ENCODE measurements at places on chromosomes 3 and 15. TPM values are rescaled to one million over a fixed set of nuclear protein-coding genes. Genes with fewer than 3 reads are reported as not detected.

DNA sequence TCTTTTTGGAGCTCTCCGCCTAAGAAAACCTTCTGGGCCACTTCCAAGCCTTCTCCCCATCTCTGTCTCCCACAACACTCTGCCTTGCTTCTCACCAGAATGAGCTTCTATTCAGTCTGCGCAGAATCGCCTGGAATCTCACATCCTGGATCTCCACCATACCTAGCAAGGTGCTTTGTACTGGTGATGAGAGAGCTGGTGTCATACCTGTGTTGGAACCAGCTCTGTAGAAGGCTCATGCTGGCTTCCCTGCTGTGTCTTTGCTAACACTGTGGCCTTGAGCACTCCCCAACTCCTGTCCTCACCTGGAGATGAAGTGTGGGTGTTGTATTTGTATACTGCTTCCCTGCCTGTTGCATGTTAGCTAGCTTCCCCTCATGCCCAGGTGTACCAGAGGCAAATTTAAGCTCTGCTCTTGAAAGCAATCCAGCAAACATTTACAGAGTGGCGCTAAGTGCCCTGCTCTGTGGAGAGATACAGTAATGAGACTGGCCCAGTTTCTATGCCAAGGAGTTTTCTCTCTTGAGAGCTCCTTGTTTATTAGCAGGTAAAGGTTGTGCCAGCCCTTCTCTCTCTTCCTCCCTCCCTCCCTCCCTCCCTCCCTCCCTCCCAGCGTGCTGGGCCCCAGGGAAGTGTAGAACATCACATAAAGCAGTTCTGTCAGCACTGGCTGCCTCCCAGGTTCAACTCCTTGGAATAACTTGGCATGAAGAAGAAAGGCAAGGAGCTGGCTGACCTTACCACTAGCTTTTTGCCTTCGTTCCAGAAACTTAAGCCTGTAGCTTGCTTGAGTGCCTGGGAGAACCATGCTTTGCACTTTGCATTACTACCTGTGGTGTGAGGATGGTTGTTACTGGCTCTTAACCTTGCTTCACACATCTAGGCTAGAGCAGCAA lies 54.9 kb downstream of the TRIM71 start:
- H3K36me3 ChIP-seq, result no peaks in the 10 kb centered on the region
- peaks cover 20% of the 10 kb centered on the region for H3K4me1 ChIP-seq
- H3K27me3 ChIP-seq, result no peaks in the 10 kb centered on the region
- DNase-seq, result no peak
- peak overlapping the region; percentile 46 for H3K27ac ChIP-seq

DNA sequence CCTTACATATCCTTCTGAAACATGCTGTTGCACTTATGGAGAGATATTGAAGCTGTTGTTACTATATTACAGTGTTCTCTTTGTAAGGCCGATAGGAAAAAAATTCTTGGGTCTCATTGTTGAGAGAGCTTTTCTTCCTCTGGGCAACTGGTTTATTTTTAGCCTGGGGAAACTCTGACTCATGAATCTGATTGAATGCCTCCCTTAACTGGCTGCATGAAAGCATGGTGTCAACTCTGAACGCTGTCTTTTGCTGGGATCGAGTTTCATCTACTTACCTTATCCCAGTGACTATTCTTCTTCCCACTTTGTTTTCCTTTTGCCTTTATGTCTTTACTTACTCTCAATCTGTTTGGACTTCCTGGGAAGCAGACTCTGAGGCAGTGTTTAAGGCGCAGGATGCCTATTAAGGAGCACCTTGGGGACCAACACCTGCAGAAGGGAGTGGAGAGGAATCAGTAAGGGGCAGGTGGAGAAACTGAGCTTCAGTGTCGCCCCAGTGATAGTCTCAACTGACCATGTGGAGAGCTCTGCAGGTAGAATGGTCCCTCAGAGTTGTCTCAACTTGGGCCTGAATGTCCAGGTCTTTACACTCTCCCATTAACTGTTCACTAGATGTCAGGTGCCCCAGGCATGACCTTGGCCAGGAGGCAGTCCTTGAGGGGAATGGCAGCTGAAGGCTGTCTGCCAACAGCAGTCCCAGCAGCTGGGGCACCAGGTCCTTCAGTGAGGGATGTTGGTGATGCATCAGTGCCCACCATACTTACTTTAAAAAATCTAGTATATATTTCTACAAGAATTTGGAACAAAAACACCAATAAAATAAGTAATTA lies 88.9 kb upstream of the CCNL1 start:
- H3K36me3 ChIP-seq, result no peaks in the 10 kb centered on the region
- peak overlapping the region; percentile 64 for H3K27ac ChIP-seq
- no peak for DNase-seq

- no peaks in the 10 kb centered on the region for H3K27me3 ChIP-seq
- peak overlapping the region; percentile 75 for H3K27ac ChIP-seq
- peaks cover 15% of the 10 kb centered on the region for H3K4me1 ChIP-seq
- DNase-seq, result no peak
- H3K36me3 ChIP-seq, result peaks cover 16% of the 10 kb centered on the region
- no peak overlapping the region for H3K4me3 ChIP-seq
Measured at GRCh38 chr3:37680401-37680800, 181.3 kb upstream of the CTDSPL start.

GRCh38 chr15:96801576-96802150 lies 471.2 kb downstream of the NR2F2 start:
- H3K36me3 ChIP-seq, result no peaks in the 10 kb centered on the region
- no peak overlapping the region for H3K4me3 ChIP-seq
- no peak for DNase-seq
- H3K27ac ChIP-seq, result no peak overlapping the region

- H3K4me1 ChIP-seq, result no peaks in the 10 kb centered on the region
- no peak overlapping the region for H3K4me3 ChIP-seq
- no peak overlapping the region for H3K27ac ChIP-seq
- no peaks in the 10 kb centered on the region for H3K27me3 ChIP-seq
Measured at GRCh38 chr3:64961301-64961700, 273.5 kb upstream of the ADAMTS9 start.

DNA sequence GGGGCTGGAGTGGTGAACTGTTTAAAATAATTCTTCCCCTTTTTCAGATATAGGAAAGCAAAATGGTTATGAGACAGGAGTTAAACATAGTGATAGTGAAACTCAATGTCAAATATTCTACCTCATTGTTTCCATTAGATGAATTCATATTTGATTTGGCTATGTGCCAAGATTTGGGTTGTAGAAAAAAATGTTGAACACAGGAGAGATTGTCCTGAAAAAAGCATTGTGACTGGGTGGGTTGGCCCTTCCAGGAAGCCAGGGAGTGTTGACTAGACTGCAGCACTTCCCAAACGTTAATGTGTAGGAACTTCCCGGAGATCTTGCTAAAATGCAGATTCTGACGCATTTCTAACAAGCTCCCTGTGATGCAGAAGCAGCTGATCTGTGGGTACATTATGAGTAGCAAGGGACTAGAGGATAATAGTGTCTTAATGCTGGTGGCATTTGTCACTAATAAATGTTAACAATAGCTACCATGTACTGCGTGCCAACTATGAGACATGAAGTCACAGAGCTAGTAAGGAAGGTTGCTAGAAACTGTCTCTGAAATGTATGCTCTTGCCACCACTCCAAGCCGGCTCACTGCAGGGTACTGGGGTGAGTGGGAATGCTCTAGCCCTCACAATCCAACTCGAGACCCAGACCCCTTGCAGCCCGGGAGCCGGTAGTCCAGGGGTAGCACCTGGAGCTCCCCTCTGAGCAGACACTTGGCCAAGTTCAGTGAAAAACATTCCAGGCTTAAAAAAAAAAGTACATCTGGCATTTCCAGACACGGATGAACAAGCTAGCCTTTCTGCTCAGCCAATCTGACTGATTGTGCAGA lies 120.6 kb downstream of the CD47 start:
- H3K27me3 ChIP-seq, result no peaks in the 10 kb centered on the region
- H3K27ac ChIP-seq, result peak overlapping the region; percentile 24
- no peaks in the 10 kb centered on the region for H3K36me3 ChIP-seq

- peak overlapping the region; percentile 76 for H3K27ac ChIP-seq
- DNase-seq, result no peak
- H3K27me3 ChIP-seq, result no peaks in the 10 kb centered on the region
- H3K36me3 ChIP-seq, result no peaks in the 10 kb centered on the region
- peaks cover 99% of the 10 kb centered on the region for H3K4me1 ChIP-seq
Measured at GRCh38 chr3:129594409-129594808, 12.1 kb downstream of the PLXND1 start.

DNA sequence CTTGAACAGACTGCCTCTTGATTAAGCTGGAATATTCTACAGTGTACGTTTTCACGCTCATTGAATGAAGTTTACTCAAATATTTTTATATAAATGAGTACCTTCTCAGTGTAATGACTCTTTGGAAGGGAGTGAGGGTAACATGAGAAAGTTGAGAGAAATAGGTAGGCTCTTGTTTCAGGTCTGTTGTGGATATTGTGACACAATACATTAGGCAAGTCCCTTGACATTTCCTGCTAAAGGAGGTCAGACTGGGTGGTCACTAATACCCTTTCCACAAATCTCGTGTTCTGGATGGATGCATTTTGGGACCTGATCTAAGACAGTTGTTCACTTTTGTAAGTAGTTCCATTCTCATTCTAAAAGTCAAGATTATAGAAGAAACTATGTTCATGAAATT lies 324.8 kb upstream of the AZI2 start:
- H3K36me3 ChIP-seq, result no peaks in the 10 kb centered on the region
- no peak overlapping the region for H3K4me3 ChIP-seq
- DNase-seq, result no peak
- no peak overlapping the region for H3K27ac ChIP-seq
- peaks cover under 1% of the 10 kb centered on the region for H3K4me1 ChIP-seq

GRCh38 chr3:168292296-168292695 lies 196.6 kb upstream of the GOLIM4 start:
- no peaks in the 10 kb centered on the region for H3K27me3 ChIP-seq
- no peak overlapping the region for H3K4me3 ChIP-seq
- H3K27ac ChIP-seq, result no peak overlapping the region
- DNase-seq, result no peak
- no peaks in the 10 kb centered on the region for H3K36me3 ChIP-seq

DNA sequence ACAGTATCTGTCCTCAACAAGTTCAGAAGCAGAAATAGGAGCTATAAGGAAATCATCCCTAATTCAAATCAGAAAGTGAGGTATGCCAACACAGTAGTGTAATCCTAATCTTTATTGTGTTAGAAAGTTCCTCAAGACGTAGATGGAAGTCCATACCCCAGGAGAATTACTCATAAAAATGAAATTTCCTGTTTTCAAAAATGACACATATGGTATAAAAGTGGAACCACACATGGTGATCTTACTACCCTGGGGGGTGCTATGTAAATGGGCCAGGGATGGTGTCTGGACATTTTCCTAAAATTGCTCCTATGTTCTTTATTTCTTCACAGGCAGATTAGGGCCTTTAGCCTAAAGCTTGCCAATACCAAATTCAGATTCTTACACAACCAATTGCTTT lies 204.1 kb downstream of the ARRDC4 start:
- DNase-seq, result no peak
- no peak overlapping the region for H3K4me3 ChIP-seq
- no peaks in the 10 kb centered on the region for H3K27me3 ChIP-seq

- peaks cover 4% of the 10 kb centered on the region for H3K4me1 ChIP-seq
- peaks cover 11% of the 10 kb centered on the region for H3K36me3 ChIP-seq
- DNase-seq, result peak; percentile 70
- no peak overlapping the region for H3K4me3 ChIP-seq
Measured at GRCh38 chr3:16303037-16303575, 38.1 kb downstream of the OXNAD1 start.

GRCh38 chr3:76403556-76403955 lies 618.2 kb upstream of the ZNF717 start:
- no peaks in the 10 kb centered on the region for H3K4me1 ChIP-seq
- no peak overlapping the region for H3K4me3 ChIP-seq
- DNase-seq, result no peak
- no peak overlapping the region for H3K27ac ChIP-seq
- H3K36me3 ChIP-seq, result no peaks in the 10 kb centered on the region

GRCh38 chr15:74656935-74657535 lies 38.8 kb downstream of the EDC3 start:
- H3K36me3 ChIP-seq, result no peaks in the 10 kb centered on the region
- H3K4me3 ChIP-seq, result no peak overlapping the region
- no peak overlapping the region for H3K27ac ChIP-seq
- no peak for DNase-seq
- H3K27me3 ChIP-seq, result no peaks in the 10 kb centered on the region

DNA sequence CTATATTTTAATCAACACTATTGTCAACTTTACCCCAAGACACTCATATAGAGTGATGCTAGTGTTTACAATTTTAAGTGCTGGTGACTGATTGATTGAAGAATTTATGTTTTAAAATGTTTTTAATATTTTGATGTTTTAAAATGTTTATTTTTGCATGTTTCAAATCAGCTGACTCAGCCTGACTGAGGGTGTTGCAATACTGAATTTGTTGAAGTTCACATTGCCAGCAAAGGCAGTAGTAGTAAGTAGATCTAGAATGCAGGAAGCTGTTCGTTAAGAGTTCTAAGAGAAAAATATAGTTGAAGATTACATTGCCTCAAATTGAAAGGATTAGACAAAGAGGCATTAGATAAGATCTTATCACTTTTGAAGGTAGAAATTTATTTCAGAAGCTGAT lies 977.6 kb downstream of the IGSF11 start:
- H3K4me3 ChIP-seq, result no peak overlapping the region
- no peak overlapping the region for H3K27ac ChIP-seq
- no peaks in the 10 kb centered on the region for H3K4me1 ChIP-seq
- no peak for DNase-seq
- H3K36me3 ChIP-seq, result no peaks in the 10 kb centered on the region

DNA sequence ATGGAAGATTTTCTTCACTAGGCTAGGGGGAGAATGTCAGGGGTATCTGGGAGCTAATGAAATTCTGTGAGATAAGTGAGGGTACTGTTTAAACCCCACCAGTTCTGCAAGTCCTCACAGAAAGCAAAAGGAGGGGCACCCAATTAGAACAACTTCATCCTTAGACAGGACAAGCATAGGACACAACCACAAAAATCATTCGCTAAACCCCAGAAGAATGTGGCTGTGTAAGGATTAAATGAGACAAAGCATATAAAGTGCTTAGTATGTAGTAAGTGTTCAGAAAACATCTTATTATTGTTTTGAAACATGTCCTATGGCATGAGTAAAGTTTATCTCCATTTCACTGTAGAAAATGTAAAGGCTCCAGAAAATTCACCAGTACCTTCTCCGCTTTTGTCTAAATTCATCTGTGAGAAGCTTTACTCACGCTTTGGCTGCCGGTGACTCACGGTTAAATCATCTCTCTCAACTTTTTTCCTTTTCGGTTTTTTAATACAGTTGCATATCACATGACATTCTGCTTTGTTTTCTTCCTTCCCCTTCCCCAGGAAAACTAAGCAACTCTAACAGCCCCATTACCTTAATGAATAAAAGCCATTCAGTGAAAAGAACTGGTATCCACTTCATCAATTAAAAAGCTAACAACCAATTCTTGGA lies 1.7 kb downstream of the CLRN1 start:
- no peaks in the 10 kb centered on the region for H3K36me3 ChIP-seq
- no peak overlapping the region for H3K4me3 ChIP-seq
- no peak for DNase-seq
- no peaks in the 10 kb centered on the region for H3K4me1 ChIP-seq

GPR62 gene
- total RNA-seq, result 0.42 TPM

GOLGA8S gene
- 0.17 TPM for total RNA-seq

CLDN18 gene
- not detected for total RNA-seq

SENP8 gene
- 2.1 TPM for total RNA-seq

SMCO1 gene
- total RNA-seq, result not detected

CCR4 gene
- total RNA-seq, result not detected
